Fibroblast of villous mesenchyme (primary cell): ENCODE measurements at places on chromosomes 3 and 15. TPM values are rescaled to one million over a fixed set of nuclear protein-coding genes. Genes with fewer than 3 reads are reported as not detected.
A peak's percentile ranks its signal among the peaks of the same experiment; 100 is the strongest.

- DNase-seq, result no peak
Measured at GRCh38 chr3:179726075-179726699, 73.3 kb downstream of the USP13 start.

Gene SOX14
- total RNA-seq, result not detected in 2 replicates

GRCh38 chr3:187398955-187399354 lies 30.8 kb downstream of the RTP4 start:
- no peak for DNase-seq

Gene GOLGA8M
- total RNA-seq, result under 0.01 and 1.3 TPM in 2 replicates

Gene ECT2
- 36.1 and 73.4 TPM in 2 replicates for total RNA-seq

DNA sequence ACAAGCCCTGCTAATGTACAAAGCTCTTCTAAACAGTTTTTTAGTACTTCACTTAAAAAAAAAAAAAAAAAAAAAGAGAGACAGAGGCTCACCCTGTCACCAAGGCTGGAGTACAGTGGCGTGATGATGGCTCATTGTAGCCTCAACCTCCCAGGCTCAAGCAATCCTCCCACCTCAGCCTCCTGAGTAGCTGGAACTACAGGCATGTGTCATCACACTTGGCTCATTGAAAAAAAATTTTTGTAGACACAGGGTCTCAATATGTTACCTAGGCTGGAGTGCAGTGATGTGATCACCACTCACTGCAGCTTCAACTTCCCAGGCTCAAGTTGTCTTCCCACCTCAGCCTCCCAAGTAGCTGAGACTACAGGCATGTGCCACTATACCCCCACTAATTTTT lies 47.6 kb upstream of the HEG1 start:
- DNase-seq, result no peak

GRCh38 chr3:193662757-193663322 lies 69.8 kb downstream of the OPA1 start:
- DNase-seq, result peak; percentile 86
